COLO829 (cell line): ENCODE measurements at places on chromosomes 2 and 18.

DNA sequence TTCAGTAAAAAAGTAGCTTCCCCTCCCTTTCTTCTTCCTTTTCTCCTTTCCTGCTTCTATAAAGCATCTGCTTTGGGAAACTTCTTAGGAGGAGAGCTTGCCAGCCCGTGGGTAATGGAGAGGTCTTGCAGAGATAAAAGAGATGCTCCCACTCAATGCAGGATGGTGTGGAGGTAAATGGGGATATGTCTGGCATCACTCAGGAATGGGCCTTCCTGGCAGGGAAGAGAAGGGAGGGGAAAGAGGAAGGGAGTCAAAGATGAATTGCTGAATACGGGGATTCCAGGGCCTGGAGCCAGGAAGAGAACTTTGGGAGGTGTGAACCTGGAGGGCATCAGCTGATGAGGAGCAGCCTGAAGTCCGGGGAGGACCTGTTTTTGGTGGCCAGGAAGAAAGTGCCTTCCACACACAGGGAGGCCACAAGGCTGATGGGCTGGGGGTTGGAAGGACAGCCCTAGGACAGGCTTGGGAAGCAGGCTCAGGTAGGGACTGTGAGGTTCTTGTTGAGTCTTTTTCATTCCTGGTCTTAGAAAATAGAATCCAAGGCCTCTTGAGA is 25.2 kb downstream of the IL1B start:
- no peak for DNase-seq

DNA sequence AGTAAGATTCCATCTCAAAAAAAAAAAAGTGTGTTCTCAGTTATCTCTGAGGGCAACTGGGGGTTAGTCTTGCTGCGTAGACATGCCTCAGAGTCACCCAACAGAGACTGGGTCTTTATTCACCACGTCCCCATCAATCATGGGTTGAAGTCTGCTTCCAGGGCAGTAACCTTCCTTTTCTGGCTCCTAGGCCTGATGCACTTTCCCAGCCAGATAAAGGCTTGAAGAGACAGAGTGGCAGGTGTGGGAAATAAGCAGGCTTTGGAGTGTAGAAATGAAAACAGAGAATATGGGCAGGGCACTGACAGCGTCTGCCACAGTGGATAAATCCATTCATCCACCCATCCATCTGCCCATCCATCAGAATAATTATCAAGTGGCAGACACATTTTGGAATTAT is 134.1 kb upstream of the LGALSL start:
- no peak for DNase-seq

GRCh38 chr2:55530539-55531081 is 11.1 kb downstream of the CFAP36 start:
- DNase-seq: no peak

- no peak for DNase-seq
Observed at GRCh38 chr2:228747483-228747882, 523.6 kb downstream of the PID1 start.

GRCh38 chr2:10617241-10617640 is 72.5 kb downstream of the NOL10 start:
- no peak for DNase-seq

GRCh38 chr2:208118918-208119317 is 5.4 kb downstream of the CRYGD start:
- DNase-seq: no peak

DNA sequence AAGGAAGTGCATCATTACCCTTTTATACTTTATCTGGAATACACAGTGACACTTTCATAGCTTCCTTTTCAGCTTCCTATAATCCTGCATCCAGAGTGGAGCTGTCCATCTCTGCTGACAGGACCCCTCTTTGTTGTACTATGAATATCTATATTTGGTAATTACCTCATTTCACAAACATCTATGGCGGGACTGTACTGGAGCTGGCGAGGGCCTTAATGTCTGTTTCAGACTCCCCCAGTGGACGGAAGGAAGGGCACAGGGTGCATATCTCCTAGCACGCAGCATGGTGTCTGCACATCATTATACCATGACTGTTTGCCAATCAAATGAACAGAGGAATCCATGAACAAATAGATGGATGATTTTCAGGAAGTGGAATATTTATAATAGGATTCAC is 142.3 kb downstream of the SOX11 start:
- no peak for DNase-seq

DNA sequence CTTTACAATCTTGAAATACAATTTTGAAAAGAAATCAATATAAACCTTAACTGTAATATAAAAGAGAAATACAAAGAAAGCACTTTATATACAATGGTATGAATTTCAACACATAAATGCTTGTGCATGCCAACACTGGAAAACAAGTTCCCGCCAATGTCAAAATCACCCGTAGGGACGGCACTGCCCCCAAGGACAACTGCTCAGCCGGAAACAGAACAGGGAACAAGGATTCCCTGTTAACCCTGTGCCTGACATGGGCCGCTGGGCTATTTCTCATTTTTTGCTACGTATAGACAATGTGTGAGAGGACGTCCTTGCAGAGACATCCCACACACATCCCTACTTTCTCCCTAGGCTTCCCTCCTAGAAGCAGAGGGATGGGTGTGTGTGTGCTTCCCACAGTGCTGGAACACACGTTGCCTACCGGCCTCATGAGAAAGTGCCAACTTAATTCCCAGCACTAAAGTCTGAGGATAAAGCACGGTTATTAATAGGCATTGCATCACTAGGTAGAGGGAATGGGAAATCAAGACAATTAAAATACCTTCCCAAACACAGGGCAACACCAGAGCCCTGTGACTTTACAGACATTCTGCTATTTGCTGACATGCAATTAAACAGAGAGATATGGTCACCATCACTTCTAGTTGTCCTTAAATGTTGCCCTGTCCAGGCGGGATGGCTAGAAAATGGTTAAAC is 14.4 kb downstream of the AFG3L2 start:
- DNase-seq: no peak

DNA sequence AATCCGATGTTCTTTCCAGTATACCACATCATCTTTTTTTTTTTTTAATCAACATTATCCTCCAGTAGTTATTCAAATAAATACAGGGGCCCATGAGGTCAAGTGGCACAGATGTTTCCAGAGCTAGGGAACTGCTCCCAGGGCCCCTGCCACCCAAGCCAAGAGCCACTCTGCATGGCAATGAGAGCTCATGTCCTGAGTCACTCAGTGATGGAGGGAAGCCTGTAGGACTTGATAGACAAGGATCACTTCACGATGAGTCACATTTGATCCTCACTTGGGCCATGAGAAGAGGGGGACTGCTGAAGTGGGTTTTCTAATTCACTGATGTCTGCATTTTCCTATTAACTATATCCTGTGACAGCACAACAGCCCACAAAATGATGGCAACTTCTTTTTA is 127.0 kb upstream of the PKDCC start:
- DNase-seq: no peak

GRCh38 chr2:59093571-59093970 is 852.4 kb upstream of the FANCL start:
- DNase-seq: no peak

GRCh38 chr2:47658646-47659320 is 124.2 kb upstream of the MSH6 start:
- DNase-seq: no peak

DNA sequence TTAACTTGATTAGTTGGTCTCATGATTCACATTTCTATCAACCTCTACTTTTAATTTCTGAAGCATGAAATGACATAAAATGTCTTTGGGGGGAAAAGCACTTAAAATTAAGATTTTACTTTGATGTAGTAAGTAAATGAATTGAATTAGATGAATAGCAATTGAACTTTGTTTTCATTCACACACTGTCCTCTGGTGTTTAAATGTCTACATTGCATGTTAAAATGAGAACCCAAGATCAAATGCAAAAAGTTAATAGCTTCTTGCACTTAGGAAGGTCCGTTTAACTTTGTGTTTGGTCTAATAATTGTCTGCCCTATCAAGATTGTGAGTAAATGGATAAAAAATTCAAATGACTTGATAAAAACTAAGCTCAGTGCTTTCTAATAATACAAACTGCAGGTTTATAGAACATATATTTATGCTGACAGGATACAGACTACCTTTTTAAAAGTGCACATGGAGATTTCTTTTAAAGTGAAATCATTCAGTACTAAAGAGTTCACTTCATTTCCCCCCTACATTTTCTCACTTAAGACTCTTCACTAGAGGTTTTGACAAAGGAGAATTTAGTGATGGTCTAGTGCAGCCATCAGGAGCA is 156.2 kb upstream of the NABP1 start:
- peak; percentile 79 for DNase-seq

GRCh38 chr2:230668939-230669303 is 43.7 kb upstream of the CAB39 start:
- no peak for DNase-seq

GRCh38 chr18:59148192-59148591 is 8.5 kb downstream of the SEC11C start:
- no peak for DNase-seq

DNA sequence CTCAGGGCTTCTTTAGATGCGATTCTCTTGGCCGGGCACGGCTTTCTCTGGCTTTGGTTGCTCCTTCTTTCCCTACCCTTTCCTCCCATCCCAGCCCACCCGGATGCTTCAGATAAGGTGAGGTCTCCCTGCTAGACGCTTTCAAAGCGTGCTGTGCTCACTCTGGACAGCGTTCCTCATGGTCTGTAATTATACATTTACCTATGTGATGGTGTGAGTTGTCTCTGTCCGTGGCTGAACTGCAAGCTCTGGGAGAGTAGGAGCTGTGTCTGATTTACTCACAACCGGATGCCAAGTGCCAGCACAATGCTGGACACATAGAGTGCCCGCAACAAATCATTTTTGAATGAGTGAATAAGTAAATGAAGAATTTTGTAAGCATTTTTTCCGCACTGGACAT is 26.8 kb upstream of the PNPT1 start:
- no peak for DNase-seq

DNA sequence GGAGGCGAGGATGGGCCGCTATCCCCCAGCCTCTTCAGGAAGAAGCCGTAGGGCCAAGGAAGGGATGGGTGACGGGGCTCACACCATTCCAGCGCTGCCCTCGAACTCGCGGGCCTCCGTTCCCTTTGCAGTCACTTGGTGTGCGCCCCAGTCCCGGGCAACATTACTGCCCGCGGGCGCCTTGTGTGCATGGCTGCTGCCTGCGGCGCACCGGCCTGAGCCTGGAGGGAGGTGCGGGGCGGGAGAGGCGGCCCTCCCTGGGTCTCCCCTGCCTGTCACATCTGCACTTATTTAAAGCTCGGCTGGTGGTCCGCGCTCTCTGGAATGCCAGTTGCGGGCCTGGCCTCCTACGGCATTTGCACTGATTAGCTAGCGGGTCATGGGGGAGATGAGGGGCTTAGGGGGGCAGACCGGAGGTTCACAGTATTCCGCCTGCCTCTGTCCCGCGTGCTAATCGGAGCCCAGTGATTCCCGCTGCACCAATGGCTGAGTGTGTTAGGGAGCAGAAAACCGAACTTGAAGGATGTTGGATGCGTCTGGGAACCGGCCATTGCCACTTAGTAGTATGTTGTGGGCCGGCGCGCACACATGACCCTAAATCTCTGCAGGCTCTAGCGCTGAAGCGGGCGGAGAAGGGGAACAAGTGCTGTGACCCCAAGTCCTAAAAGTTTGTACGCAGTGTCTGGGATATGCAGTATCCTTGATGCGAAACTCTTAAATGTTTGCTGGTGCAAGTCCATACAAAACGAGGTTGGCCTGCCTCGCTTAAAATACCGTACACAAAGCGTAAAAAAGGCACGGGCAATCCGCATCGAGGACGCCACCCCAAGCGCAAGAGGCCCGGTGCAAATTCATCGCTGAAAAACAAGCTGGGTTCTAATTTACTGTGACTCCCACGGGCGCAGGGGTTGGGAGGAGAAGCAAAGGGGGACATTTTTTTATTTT is 161.2 kb upstream of the SIX2 start:
- no peak for DNase-seq

- no peak for DNase-seq
Observed at GRCh38 chr2:165070076-165070475, 114.8 kb upstream of the SLC38A11 start.

DNA sequence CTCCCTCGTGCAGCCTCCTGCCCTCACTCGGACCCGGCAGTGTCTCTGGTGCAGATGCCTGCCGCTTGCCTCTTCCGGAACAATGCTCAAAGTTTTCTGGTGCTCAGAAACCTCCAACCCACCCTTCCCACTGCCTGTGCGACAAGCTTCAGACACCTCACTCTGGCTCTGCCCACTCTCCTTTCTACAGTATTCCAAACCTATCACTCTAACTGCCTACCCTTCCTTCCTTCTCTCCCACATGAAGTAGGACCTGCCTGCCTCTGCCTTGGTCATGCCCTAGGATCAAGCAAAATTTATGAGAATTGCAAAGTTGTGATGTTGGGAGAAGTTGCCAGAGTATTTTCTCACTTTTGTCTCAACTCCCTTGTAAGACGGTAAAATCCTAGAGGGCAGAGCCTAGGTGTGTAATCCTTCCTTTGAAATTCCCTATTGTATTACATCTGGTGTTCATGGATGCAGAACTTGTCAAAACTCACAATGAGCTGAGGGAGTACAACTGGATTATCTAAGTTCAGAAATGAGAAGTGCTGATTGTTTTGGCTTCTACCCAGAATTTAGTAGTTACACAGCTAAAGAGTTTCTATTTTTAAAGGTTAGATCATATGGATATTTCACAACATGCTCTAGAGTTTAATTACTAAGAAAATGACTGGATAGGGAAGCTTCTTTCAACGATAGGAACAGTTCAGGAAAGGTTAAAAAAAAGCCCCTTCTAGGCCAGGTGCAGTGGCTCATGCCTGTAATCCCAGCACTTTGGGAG is 7.2 kb downstream of the NPC1 start:
- DNase-seq: no peak

GRCh38 chr2:160408173-160408958 is 85.2 kb downstream of the RBMS1 start:
- DNase-seq: no peak

- no peak for DNase-seq
Observed at GRCh38 chr2:14982790-14983189, 350.3 kb downstream of the LRATD1 start.

GRCh38 chr2:185771396-185771795 is 32.8 kb downstream of the FSIP2 start:
- DNase-seq: no peak

DNA sequence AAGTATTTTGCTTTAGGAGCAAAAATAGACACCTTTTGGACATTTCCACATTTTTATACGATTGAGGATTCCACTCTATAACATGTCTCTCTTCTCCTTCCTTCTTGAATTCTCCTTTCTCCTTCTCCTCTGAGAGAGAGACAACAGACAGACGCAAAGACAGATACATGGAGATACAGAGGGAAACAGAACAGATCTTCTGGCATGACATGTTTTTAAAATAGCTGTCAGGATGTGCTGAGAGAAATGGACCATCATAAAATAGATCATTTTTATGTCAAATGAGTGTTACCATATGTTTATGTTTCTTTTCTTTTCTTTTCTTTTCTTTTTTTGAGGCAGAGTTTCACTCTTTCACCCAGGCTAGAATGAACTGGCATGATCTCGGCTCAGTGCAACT is 44.4 kb upstream of the ZNF532 start:
- no peak for DNase-seq

DNA sequence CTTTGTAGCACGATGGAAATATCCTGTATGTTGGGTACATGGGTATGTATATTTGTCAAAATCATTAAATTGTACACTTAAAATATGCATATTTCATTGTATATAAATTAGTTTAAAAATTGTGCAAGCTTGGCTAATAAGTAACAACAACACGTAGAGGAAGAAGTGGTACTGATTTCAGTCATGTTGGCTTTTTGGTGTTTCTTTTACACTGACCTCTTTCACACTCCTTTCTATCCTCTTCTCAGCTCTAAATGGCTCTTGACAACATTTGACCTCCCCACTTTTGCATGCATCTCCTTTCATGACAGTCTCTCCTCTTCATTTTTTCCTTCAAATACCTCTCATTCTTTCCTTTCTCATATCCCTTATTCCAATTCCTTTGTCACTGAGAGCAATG is 801.4 kb upstream of the ZEB2 start:
- DNase-seq: no peak
